ENCODE measurements at places on chromosomes 5 and 9. TPM values are rescaled to one million over a fixed set of nuclear protein-coding genes. Genes with fewer than 3 reads are reported as not detected.

PTGES2 gene
- polyA plus RNA-seq: 75.2 TPM

DNA sequence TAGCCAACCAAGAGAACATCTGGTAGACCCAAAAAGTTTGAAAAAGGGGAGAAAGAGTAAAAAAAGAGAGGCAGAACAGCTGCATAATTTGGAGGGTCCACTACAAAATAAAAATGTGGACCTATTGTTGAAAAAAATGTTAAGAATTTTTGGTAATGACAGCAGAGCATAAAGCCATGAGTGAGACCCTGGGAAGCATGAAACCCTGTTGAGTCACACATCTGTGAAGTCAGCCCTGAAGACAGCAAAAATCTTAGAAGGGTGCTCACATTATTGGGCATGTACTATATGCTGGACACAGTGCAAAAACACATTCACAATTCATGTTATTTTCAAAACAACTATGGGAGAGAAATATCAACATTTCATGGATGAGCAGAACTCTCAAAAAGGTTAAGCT is 56.4 kb upstream of the LIFR start:
- no peak for DNase-seq

- no peak for DNase-seq
Measured at GRCh38 chr5:62093976-62094375, 212.0 kb upstream of the KIF2A start.

TRIP13 gene
- 14.4 TPM for polyA plus RNA-seq

DNA sequence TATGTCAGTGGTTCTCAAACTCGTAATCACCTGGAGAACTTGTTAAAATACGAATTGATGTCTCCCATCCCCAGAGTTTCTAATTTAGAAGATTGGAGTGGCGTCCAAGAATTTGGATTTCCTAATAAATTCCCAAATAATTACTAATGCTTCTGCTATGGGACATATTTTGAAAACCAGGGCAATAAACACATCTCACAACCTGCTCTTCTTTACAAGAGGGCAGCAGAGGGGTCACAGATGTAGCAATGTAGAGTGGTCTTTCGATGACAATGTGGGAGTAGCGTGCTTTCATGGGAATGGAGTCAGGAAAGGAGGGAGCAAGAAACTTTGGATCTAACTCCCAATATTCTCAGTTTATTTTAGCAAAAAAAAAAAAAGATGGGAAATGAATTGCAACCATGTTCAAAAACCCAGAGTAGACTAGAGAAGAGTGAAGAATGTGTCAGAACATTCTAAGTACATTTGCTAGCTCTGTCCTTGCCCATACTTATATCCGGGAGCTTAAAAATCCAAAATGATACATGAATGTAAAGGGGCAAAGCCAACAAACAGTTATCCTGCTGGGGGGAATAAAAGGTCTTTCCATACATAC is 33.8 kb upstream of the ALDH1A1 start:
- no peak for DNase-seq

DNA sequence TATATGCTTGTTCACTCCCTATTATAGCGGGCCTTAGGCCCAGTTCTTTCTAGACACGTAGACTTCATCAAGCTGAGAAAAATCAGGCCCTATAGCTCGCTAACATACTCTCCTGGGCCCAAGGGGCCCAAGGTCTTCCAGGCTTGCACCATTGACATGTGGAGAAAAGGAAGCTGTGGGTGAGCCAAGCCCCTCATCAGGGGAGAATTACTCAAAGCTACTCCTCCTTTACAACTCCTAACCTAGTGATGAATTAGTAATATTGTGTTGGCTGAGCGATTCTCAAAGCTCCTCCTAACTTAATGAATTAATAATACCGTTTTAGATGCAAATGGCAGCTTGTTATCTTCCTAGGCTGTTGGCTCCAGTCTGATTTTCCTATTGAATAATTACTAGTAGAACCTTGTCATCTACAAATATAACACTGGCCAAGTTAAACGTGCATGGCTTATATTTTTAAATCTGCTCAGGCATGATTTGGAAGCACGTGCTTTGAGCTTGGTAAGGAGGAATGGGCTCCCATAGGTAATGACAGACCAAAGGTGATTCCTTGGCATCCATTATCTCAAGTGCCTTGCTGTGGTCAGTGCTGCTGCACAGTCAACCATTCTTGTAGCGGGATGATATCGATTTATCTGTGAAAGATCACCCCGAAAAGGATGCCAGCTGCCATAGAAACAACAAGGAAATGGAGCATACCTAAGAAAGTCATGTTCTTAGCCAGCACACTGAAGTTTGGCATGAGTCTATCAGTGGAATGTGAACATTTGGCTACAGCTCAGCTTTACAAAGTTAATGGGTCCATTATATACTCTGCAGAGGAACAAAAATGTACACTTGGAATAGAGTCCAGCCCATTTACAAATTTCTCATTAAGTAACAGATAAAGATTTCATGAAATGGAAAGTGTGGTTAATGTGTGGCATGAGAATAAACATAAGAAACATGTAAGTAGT is 23.8 kb downstream of the LVRN start:
- DNase-seq: peak; percentile 26

FOXD1 gene
- polyA plus RNA-seq: 7.5 TPM

DNA sequence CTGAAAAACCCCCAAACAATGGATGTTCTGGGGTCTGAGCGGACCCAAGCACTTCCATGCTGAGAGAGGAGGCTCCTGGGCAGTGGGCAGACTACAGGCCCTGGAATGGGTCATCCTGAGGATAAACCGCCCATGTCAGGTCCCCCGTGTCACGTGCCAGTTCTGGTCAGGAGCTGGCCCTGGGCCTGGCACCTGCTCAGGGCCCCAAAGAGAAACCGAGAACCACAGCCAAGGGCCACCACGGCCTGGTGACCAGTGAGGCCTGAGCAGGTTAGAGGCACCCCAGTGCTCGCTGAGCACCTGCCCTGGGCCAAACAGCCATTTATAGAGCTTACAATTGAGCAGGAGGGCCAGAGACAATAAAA is 15.8 kb downstream of the LMAN2 start:
- DNase-seq: no peak

DNA sequence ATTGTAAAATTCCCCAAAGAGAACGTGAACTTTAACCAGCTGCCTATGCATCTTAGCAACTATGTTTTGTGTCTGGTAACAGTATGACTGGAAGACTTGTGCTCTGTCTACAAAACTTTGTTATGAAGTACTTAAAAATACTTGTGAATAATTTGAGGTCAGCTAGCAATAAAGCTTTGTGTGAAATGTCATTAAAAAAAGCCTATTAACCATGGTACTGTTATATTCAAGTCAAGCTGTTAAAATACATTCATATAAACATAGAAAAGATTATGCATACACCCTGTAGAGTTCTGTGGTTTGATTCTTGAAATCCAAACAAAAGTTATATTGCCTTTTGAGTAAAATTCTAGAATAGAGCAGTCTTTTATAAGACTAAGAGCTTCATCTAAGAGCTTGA is 60.1 kb downstream of the VCAN start:
- DNase-seq: no peak

All from AG04450 (cell line).